Adrenal gland (tissue), 19 donors: ENCODE measurements at places on chromosomes 12 and 14. TPM values are rescaled to one million over a fixed set of nuclear protein-coding genes. Genes with fewer than 3 reads are reported as not detected.

DNA sequence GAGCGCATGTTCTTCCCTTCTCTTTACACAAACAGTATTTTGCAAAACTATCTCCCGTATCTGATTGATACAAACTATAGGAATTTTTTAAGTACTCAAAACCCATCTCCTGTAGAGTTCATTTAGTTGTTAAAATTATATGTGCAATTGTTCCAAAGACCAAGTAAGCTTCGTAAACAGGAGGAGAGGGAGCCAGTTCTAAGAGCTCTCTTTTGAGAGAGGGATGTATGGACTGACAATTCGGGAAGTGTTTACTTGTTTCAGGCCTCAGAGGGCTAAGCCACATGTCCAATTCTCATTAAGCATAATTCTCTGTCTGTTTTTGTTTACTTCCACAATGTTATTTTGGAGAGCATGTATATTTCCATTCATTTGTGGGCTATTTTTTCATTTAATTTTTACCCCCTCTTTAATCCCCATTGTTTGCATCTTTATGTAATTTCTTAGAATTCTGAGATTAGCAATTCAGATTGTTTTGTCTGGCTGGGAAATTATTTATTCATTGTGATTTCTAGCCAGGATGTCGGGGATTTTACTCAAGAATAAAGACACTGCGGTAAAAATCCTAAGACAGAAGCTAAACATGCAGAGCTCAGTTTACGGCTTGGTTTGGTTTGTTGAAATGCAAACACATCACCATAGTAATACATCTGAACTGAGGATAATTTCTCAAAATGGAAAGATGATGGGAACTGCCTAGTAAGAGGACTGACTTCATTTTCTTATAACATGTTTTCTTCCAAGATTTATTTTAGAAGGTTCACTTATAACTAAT is 126.8 kb downstream of the KCNK10 start:
- no peak for DNase-seq

DNA sequence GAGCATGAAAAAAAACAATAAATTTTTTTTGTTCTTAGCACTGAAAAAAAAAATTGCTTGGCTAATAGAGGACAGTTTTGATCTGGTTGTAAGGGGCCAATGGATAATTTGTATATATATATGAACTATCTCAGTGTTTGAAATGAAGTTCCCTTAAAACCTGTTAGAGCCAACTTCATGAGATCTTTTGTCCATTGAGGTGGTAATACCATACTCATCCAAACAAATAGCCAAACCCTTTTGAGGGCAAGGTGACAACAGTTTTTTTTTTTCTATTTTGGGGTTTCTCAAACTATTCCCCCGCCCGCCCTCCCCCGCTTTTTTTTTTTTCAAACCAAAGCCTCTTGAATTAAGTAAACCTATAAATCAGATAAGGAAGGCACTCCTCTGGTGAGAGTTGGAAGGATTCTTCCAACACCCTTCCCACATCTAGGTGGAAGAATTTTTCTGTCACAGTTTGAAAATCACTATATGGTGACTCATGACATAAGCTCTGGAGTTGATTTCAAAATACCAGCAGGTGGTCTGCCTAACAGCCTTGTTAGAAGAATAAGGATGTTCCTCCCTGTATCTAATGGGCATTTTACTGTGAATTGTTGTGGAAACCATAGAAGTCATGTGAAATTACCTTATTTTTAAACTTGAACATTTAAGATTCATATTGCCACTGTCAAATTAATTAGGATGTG is 10.2 kb downstream of the ARHGAP5 start:
- DNase-seq, result no peak

The CCDC184 gene
- 3.6 TPM for total RNA-seq

The FGFR1OP2 gene
- 71.7 TPM for total RNA-seq

GRCh38 chr12:59938190-59938962 is 342.5 kb downstream of the SLC16A7 start:
- DNase-seq, result no peak

DNA sequence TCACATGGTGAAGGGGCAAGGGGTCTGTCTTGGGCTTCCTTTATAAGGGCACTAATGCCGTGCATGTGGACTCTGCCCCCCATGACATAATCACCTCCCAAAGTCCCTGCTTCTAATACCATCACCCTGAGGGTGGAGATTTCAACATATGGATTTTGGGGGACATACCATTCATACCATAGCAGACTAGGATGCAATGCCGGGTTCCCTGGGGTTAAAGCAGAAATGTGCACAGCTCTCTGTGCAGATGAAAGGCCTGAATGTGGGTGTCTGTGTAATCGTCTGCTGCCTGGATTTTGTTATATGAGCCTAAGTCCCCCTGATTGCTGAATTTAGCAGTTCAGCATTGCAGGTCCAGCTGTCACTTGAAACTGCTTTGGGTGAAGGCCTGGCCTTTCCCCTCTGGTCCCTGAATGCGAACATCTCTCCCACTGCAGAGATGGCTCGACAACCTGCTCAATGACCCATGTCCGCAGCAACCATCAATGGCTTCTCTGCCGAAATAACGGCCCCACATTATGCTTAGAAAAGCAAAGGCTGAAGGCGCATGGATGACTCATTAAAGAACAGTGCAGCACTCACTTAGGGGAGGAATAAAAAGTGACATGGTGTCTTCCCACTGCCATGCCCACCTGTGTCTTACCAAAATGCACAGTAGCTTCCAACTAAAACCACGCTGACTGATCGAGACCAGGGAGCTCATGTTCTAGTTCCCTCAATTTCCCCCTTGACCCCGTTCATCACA is 286.3 kb downstream of the DPF3 start:
- no peak for DNase-seq

- DNase-seq, result no peak
Observed at GRCh38 chr12:95004610-95005009, 1.1 kb upstream of the NDUFA12 start.

GRCh38 chr14:70934502-70935134 is 27.4 kb downstream of the PCNX1 start:
- DNase-seq, result no peak

GRCh38 chr12:56897844-56898361 is 36.3 kb downstream of the SDR9C7 start:
- DNase-seq, result no peak

- no peak for DNase-seq
Observed at GRCh38 chr14:22468830-22469229, 120.2 kb downstream of the DAD1 start.
